ENCODE measurements at places on chromosomes 11 and 22.
A peak's percentile ranks its signal among the peaks of the same experiment; 100 is the strongest.

DNA sequence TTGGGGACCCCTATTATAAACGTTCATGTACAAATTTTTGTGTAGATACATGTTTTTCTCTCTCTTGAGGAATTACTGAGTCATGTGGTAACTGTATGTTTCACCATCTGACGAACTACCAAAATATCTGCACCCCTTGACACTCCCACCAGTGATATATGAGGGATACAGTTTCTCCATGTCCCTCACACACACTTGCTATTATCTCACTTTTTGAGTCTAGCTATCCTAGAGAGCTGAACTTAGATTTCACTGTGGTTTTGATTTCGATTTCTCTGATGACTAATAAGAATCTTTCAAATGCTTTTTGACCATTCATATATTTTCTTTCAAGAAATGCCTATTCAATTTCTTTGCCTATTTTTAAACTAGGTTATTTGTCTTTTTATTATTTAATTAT lies 200.2 kb downstream of the PGR start:
- no peak for DNase-seq

- no peak for DNase-seq
Measured at GRCh38 chr11:587978-588380, 11.7 kb downstream of the PHRF1 start.

DNA sequence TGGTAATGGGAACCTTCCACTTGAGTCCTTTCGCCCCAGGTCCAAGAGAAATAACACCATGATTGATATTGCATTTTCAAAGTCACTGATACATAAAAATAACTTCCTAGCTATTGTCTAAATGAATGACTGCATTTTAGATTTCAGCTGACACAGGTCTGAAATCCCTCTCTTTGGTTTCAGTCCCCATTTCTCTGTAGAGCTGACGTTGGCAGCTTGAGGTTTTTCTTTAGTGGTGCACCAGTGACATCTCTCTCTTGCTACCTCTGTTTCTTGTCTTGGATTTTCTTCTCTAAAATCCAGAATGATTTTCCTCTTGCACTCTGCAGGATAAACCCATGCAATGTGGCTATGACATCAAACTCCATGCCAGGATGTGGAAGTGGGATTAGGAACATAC lies 31.7 kb upstream of the SORL1 start:
- no peak for DNase-seq

DNA sequence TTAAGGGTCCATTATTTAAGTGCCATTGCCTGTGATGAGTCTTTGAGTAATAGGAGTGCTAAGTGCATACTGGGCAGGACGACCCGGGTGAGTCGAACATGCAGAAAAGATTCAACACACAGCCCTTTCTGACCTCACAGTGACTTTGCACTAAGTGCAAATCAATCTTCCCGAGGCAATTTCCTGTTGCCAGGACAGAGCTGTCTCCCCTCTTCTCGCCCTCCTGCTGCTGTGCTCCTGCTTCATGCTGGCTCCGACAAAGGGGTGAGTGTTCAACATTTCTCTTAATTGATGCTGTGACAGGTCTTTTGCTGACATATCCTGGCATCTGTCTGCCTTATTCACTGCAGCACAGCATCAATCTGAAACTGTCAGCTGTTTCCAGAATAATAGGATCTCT lies 42.0 kb downstream of the MCHR1 start:
- DNase-seq: peak; percentile 100

GRCh38 chr22:19663286-19663815 lies 51.0 kb upstream of the SEPTIN5 start:
- peak; percentile 93 for DNase-seq

GRCh38 chr11:37605229-37605628 lies 1007.2 kb upstream of the RAG2 start:
- DNase-seq: no peak

- DNase-seq: no peak
Measured at GRCh38 chr11:70798296-70798695, 400.0 kb downstream of the CTTN start.

DNA sequence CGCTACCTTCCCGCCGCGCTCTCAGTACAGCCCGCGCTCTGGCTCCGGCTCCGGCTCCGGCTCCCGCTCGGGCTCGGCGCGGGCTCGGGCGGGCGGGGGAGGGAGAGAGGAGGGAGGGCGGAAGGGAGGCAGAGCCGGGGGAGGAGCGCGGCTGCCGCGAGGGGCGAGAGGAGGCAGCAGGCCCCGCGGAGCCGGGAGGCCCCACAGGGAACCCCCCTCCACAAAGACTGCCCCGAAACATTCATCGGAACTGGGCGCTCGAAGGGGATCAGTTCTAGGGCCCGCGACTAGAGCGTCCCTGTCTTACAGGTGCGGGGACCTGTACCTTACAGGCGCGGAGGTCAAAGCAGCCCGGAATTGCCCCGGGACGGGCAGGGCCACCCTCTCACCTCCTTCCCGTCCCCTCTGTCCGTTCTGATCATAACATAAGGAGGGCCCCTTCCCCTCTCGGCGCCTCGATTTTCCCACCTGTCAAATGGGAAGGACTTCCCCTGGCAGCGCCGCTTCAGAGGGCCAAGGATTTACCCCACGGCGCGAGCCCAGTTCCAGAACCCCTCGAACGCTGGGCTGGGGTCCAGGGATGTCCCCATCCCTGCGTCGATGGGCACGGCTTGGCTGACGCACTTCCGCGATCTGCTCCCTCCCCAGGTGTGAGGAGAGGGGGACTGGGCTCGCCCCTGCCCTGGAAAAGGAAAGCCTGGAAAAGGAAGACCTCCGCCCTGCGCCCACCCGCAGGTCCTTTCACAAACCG lies at the start of gene SHISA8:
Gene SHISA8, minus strand, starts transcription at position 40 of the 751 bp plus-strand sequence. CDS start 407 bp downstream, outside the sequence.
- DNase-seq: peak; percentile 78

DNA sequence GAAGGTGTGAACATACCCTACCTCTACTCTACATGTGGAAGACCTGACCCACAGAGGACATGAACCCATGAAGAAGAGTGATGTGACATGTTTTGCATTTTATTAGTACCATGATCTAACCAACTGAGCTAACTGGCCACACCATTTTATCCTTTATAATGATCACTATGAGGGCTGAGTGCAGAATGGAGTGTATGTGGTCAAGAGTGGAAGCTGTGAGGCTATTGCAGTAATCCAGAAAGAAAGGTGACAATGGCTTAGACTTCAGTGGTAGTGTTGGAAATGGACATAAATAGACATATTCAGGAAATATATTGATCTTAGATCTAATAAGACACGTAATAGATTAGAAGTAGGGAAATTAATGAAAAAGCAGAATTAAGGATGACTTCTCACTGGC lies 3.8 kb downstream of the SRSF8 start:
- DNase-seq: no peak

GRCh38 chr22:32811788-32812545 lies 10.5 kb downstream of the TIMP3 start:
- no peak for DNase-seq

DNA sequence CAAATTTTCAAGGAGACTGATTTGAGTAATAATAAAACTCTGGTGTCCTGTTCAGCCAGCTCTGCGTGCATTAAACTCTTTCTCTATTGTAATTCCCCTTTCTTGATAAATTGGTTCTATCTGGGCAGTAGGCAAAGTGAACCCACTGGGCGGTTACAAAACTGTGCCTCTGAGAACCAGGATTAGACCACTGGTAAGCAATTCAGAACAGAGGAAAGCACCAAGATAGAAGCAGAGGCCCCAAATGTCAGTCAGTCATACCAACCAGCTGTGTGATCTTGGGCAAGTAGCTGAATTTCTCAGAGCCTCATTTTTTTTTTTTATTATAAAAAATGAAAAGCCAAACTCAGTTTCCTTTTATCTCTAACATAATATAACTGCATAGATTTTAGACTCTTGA lies 54.9 kb downstream of the TRIM44 start:
- DNase-seq: no peak

DNA sequence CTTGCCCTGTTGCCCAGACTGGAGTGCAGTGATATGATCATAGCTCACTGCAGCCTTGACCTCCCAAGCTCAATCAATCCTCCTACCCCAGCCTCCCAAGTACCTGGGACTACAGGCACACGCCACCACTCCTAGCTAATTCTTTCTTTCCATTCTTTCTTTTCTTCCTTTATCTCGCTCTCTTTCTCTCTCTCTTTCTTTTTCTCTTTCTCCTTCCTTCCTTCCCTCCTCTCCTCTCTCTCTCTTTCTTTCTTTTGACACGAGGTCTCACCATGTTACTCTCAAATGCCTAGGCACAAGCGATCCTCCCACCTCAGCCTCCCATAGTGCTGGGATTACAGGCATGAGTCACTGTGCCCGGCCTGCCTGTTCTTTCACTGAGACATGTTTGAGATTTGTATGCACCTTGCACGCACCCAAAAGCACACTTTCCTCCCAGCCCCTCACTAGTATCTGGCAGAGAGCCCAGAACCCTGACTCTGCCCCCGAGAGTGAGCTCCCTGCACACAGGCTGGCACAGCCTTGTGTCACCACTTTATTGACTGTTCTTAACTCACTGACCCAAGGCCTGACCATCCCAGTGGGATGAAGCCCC lies 56.8 kb downstream of the CD6 start:
- DNase-seq: peak; percentile 92

DNA sequence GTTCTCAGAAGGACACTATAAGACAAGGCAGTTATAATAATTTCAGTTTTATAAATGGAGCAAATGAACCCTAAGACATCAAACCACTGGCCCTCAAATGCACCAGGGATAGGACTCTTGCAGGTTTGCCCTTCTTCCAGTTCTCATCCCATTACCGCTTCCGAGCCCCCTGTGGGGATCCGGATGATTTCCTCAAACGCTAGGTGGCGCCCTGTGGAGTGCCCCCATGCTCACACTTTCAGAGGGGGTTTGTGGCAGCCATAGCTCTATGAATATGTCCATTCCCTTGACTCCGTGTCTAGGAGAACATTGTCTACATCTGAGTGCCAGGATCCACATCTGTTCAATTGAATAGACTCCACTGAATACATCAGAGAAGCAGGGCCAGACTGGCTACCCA lies 816.3 kb downstream of the NTM start:
- DNase-seq: peak; percentile 28

DNA sequence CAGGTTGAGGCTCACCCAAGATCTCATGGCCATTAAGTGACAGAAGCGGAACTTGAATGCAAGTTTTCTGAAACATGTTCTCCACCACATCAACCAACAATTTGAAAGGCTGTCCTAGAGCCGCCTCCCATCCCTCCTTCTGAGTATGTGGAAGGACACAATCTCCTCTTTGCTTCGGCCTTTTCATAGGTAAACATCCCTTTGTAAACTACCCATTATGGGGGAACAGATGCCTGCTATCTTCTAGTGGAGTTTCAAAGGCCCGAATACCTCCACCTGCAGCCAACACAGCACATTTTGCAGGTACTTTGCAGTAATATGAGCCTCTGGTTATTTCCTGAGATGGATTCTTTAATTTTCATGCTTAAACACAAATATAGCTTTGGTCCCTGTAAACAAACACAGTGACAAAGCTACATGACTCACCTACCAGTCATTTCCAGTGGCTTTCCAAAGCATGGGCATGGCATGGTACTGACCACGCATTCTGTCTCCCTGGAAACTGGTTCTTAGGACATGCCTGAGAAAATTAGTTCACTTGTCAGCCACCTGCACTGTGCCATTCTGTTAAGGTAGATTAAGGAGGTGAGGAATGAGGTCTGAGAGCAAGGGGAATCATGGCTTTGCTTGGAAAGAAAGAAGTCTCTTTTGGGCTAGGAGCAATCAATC lies 60.2 kb downstream of the EHF start:
- peak; percentile 80 for DNase-seq

- no peak for DNase-seq
Measured at GRCh38 chr11:8269636-8270035, 6.0 kb upstream of the LMO1 start.

DNA sequence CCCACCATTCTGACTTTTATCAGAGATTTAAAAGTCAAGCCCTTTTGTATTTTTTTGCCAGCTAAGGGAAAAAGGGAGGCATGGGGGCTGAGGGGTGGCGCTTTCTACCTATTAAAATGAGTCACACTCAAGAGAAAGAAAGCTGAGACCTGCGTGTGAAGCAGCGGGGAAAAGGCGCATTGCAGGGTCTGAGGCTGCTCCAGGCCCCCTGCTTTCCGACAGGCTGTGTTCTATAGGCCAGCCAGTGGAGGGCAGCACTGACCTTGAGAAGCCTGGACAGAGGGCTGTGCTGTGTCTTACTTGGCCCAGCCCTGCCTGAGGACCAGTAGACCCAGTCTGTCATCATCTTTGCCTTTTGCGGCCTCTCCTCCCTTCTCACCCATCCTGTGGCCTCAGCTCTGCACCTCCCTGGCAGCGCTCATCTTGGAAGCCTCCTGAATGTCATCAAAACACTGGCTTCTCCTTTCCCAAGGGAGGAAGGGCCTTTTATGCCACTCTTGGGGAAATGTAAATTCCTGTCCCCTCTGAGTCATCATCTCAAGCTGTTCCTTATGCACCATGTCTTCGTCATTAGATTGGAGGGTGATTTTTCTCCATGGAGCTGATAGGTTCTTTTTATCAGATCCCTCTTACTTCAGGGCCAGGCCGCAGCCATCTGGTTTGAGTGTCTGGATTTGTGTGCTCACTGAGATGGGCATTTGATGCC lies 12.6 kb upstream of the MAPK8IP1 start:
- peak; percentile 86 for DNase-seq

- no peak for DNase-seq
Measured at GRCh38 chr11:92272651-92273050, 48.0 kb downstream of the FAT3 start.

GRCh38 chr11:68372625-68373024 lies 60.2 kb downstream of the LRP5 start:
- DNase-seq: no peak

GRCh38 chr11:1263010-1263409 lies 40.1 kb downstream of the MUC5B start:
- no peak for DNase-seq

GRCh38 chr22:22073769-22074561 lies 91.4 kb upstream of the TOP3B start:
- DNase-seq: no peak

DNA sequence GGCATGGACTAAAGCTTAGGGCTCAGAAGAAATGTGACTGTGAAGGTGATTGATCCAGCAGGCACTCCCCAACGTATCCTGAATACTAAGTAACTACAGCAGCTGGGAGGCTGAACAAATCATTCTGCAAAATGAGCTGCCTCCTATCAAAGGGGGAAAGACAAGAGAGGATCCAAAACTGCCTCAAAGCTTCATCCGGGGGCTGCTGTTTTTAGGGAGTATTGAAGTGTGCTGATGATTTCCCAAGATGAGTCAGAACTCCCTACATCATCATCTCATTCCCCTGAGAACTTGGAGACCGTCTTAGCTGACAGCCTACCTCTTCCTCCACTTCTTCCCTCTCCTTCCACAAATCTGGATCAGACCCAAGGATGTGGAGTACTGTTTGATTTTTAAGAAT lies 108.4 kb upstream of the GRAMD1B start:
- no peak for DNase-seq

- DNase-seq: no peak
Measured at GRCh38 chr11:134176284-134176683, 47.5 kb downstream of the NCAPD3 start.

Data from NCI-H69 (cell line).